ENCODE measurements at places on chromosomes 16 and 17.
A peak's percentile ranks its signal among the peaks of the same experiment; 100 is the strongest.

DNA sequence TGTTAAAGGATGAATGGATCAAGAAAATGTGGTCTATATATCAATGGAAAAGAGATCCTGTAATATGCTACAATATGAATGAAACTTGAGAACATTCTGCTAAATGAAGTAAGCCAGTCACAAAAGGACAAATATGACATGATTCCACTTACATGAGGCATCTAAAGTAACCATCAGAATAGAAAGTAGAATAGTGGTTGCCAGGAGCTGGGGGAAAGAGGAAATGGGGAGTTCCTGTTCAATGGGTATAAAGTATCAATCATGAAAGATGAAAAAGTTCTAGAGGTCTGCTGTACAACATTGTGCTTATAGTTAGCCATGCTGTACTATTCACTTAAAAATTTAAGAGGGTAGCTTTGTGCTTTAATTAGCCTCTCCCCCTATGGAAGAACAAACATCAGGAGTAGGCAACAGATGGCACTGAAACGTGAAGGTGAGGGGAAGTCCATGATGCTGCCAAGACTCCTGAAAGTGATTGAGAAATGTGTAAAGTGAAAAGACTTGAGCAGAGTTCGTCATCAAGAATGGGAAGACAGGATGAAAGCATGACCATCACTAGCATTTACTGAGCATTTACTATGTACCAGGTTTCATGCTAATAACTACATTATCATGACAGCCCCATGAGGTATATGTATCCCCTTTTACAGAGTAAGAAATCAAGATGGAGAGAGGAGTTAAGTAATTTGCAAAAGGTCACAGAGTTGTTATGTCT lies 167.2 kb downstream of the CYB561 start:
- H3K27me3 ChIP-seq: no peaks in the 10 kb centered on the region
- peaks cover 10% of the 10 kb centered on the region for H3K4me1 ChIP-seq

DNA sequence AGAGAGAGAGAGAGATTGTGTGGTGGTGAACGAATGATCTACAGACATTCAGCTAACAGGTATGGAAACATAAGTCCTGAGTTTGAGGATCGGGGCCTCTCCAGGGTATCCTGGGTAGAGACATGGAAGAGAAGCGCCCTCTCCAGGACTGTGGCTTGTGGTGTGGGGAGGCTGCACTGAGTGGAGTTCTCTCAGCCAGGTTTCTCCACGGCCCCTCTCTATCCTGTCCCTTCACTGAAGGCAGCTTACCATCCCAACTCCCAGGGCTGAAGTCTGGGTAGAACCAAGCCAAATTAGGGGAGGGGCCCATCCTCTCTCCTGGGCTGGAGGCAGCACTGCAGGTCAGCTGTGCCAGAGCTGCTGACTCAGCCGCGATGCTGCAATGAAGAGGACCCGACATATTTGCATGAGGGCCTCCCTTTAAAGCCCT lies 6.2 kb downstream of the C1QL1 start:
- H3K27ac ChIP-seq: no peak overlapping the region
- H3K27me3 ChIP-seq: peaks cover 33% of the 10 kb centered on the region
- no peaks in the 10 kb centered on the region for H3K36me3 ChIP-seq
- peaks cover 8% of the 10 kb centered on the region for H3K4me1 ChIP-seq

DNA sequence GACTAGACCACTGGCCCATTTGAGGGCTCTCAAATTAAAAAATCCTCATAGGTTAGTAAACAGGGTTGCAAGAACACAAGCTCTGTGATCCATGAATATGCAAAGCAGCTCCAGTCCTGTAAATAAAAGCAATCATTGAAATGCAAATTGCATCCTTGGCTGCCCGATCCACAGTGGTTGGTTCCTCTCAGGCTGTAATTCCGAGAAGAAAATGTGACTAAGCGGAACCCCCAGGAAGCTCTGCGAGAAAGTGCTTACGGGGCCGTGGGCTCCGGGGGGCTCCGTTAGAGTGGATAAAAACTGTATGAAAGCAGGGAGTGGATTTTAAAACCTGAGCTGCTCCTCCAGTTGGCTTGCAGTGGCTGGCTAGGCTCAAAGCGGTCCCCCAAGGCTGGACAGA lies 2.5 kb downstream of the GPRC5B start:
- H3K4me3 ChIP-seq: no peak overlapping the region
- peaks cover 40% of the 10 kb centered on the region for H3K27me3 ChIP-seq
- H3K27ac ChIP-seq: no peak overlapping the region
- DNase-seq: no peak

GRCh38 chr16:78596996-78597422 lies 497.6 kb downstream of the WWOX start:
- H3K4me1 ChIP-seq: no peaks in the 10 kb centered on the region
- DNase-seq: no peak
- H3K4me3 ChIP-seq: no peak overlapping the region
- H3K36me3 ChIP-seq: no peaks in the 10 kb centered on the region
- no peaks in the 10 kb centered on the region for H3K27me3 ChIP-seq
- H3K27ac ChIP-seq: no peak overlapping the region

DNA sequence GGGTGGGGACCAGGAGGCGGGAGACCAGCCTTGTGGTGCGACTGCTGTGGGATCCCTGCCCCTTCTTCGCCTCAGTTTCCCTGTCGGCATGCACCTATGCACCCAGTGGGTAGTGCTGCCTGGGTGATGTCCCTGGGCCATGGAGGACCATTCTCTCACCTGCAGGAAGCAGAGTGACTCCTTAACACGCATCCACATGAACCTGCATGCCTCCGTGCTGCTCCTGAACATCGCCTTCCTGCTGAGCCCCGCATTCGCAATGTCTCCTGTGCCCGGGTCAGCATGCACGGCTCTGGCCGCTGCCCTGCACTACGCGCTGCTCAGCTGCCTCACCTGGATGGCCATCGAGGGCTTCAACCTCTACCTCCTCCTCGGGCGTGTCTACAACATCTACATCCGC lies 25.2 kb downstream of the ADGRG5 start:
- H3K27me3 ChIP-seq: no peaks in the 10 kb centered on the region
- peaks cover 24% of the 10 kb centered on the region for H3K4me1 ChIP-seq
- no peak for DNase-seq
- no peak overlapping the region for H3K4me3 ChIP-seq
- H3K27ac ChIP-seq: peak overlapping the region; percentile 86
- peaks cover 27% of the 10 kb centered on the region for H3K36me3 ChIP-seq

All from natural killer cell treated with Interleukin-12 subunit alpha and Interleukin-12 subunit beta and Interleukin-15 and Interleukin-18, amount 100 ng/mL, for 72 hours (primary cell).